ENCODE measurements at places on chromosomes 5 and 9. TPM values are rescaled to one million over a fixed set of nuclear protein-coding genes. Genes with fewer than 3 reads are reported as not detected.

Gene LRRC14B
- total RNA-seq, result 0.44 TPM

DNA sequence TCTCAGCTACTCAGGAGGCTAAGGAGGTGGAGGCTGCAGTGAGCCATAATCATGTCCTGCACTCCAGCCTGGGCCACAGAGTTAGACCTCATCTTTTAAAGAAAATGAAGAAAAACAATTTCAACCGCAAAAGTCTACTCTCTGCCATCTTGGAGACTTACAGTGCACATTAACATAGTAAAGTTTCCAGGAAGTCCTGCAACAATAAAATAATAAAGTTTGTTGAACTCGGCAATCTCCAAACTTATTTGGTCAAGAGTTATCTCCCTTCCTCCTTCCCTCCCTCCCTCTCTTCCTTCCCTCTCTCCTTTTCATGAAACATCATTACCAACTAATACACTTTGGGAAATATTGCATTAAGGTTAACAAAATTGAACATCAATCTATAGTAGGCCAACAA, 94.1 kb upstream of the JAK2 start:
- no peak for DNase-seq

Gene ACTBL2
- total RNA-seq, result not detected

Gene CNTNAP3
- 23.9 TPM for total RNA-seq

GRCh38 chr9:137253717-137254623, 1.2 kb upstream of the NELFB start:
- DNase-seq, result no peak
